ENCODE measurements at places on chromosomes 12 and 14. TPM values are rescaled to one million over a fixed set of nuclear protein-coding genes. Genes with fewer than 3 reads are reported as not detected.

DNA sequence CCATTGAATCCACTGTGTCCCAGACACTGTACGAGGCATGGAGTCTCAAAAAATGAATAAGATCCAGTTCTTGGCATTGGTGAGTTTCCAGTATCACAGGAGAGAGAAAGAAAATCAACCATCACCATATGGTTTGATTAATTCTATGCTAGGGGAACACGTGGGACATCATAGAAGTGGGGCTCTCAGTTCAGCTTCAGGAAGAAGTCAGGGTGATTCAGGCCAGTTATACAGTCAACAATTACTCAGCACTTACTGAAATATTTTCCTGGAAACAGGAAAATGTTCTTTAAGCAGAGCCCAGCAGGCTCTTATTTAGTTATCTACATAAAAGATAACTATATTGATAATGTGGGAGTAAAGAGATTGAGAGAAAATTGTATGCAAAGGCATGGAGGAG lies 407.2 kb downstream of the NOVA1 start:
- DNase-seq, result no peak

KRT6B gene
- not detected for total RNA-seq

NFATC4 gene
- total RNA-seq, result 1.7 TPM

GRCh38 chr12:42475106-42475505 lies 114.4 kb downstream of the PRICKLE1 start:
- no peak for DNase-seq

DNA sequence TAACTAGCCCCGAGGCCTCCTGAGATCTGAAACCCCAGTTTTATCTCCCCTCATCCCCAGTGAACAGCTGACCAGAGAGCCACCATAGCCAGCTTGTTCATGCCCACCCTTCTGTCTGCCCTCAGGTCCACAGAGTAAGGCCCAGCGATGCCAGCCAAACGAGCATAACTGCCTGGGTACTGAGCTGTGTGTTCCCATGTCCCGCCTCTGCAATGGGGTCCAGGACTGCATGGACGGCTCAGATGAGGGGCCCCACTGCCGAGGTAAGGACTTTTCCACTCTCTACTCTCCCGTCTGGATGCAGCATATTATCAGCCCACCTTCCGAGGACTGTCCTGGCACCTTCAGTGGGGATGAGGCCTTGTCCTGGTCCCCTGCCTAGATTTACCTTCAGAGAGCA lies 6.2 kb downstream of the LRP1-AS start:
- no peak for DNase-seq

GRCh38 chr14:53696217-53696965 lies 260.2 kb downstream of the BMP4 start:
- no peak for DNase-seq

SLC39A9 gene
- total RNA-seq, result 52.4 TPM

DNA sequence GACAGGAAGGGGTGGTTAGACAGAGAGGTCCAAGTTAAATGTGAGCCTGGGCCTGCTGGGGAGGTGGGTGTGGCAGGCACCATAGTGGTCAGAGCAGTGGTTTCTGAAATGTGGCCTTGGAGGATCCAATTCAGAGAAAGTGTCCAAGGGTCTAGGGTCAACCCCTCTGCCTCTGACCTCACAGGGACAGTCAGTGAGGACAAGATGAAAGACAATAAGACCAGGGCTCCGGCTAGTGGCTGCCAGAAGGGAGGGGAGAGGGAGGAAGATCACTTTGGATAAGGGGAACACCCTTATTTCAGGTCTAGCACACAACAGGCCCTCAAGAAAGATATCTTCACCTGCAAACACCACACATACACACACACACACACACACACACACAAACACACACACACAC lies 335.1 kb downstream of the MED13L start:
- DNase-seq, result no peak

- DNase-seq, result no peak
These were observed 412.6 kb downstream of the MDGA2 start for GRCh38 chr14:47262801-47263200.

- DNase-seq, result no peak
These were observed 31.8 kb downstream of the ATXN3 start for GRCh38 chr14:92074555-92074954.

DNA sequence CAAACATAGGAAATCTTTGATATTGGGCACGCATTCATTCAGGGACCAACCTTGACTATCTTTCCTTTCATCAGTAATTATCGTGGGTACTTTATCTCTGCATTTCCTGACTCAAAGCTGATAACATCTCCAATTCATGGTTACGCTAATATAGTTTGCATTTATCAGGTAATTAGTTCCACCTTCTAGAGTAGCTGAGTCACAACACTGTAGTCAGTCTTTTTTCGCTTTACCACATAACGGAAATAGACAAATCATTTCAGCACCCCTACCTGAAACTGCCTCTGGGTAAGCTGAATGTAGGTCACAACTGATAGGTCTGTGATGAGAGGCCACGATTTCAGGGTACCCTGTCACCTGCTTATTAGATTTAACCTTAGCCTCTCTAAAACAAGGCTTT lies 36.7 kb upstream of the IL22 start:
- DNase-seq, result no peak

- DNase-seq, result no peak
These were observed 79.3 kb upstream of the FZD10 start for GRCh38 chr12:130083002-130083401.

KRT1 gene
- total RNA-seq, result not detected

- DNase-seq, result peak; percentile 3
These were observed 34.3 kb upstream of the GAS2L3 start for GRCh38 chr12:100539202-100539601.

GRCh38 chr12:18629916-18630315 lies 107.9 kb downstream of the PLCZ1 start:
- no peak for DNase-seq

GRCh38 chr14:23005451-23006187 lies 4.3 kb downstream of the C14orf93 start:
- no peak for DNase-seq

MIPOL1 gene
- total RNA-seq, result 0.23 TPM

- DNase-seq, result no peak
These were observed 31.6 kb downstream of the KLRD1 start for GRCh38 chr12:10339053-10339840.

DNA sequence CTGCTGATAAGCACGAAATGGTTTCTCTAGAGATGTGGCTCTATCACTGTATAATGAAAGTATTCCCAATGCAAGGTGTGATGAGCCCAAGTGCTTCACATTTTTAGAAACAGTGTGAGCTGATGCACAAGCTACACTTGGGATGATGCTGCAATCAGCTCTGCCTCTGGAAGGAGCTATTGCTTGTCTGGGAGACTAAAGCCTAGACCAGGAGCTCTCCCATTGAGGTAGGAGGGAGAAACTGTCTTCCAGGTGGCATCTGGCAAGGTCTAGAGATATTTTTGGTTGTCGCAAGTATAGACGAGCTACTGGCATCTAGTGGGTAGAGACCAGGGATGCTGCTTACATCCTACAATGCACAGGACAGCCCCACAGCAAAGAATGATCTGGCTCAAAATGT lies 42.0 kb downstream of the HECTD4 start:
- DNase-seq, result no peak

SLC5A8 gene
- total RNA-seq, result not detected

- DNase-seq, result peak; percentile 48
These were observed 40.8 kb downstream of the VDR start for GRCh38 chr12:47863985-47864384.

DNA sequence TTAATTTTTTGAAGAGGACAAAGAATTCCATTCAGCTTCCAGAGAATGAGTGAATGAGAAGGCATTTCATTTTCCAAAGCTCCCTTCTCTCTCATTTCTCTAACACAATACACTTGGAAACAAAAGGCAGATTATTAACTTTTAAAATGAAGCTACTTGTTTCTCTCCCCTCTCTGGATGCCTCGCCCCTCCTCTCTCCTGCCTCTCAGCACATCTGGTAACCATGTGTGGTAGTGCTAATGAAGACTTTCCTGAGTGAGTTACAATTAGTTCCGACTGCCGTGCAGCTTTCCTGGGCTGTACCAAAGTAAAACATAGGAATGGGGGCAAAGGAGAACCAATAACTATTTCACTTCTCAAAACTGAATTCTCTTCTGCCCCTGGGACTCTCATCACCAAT lies 84.7 kb upstream of the SOX5 start:
- no peak for DNase-seq

DNA sequence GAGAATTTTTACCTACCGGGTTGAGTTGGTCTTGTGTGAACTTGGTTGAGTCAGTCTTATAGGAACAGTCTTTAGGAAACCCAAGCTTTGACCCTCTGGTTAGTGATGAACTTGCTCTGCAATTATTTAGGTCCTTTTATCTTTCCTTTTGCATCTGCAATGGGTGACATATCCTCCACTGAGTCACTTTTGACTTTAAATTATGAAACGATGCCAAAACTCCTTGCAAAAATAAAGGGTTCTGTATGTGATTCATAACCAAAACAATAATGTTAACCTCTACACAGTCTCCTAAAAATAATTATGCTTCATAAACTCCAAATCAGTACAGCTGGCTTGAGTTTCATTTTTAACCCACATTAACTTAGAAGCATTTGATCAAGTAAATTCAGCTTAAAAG lies 979.4 kb downstream of the GALC start:
- DNase-seq, result no peak

GRCh38 chr14:86541972-86542371 lies 1012.0 kb downstream of the FLRT2 start:
- no peak for DNase-seq

GRCh38 chr14:77870646-77871045 lies 70.7 kb downstream of the ADCK1 start:
- DNase-seq, result no peak

- DNase-seq, result no peak
These were observed at the start of gene FITM1 for GRCh38 chr14:24130380-24130716. TSS of gene FITM1 (plus strand) at chr14:24130659. CDS start at chr14:24131564, 905 bp downstream.

TSPAN9 gene
- total RNA-seq, result 0.97 TPM

ANG gene
- total RNA-seq, result 0.48 TPM

DNA sequence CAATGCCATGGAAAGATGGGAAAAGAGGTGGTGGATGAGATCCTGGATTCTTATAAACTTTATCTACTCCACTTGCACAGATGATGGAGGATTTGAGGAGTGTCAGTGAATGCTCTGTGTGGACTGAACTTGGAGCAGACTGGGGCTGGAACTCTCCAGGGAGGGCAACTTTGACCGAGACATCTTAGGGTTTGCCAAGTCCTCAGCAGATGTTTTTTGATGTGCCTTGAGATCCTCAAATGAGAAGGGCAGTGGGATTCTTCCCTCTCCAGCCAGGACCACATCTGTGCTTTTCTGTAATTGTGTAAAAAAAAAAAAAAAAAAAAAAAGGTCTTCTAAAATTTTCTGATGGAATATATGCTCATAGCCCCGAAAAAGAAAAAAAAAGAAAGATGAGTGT lies 23.0 kb upstream of the MYL2 start:
- DNase-seq, result no peak

GRCh38 chr14:63598807-63599206 lies 42.9 kb downstream of the WDR89 start:
- no peak for DNase-seq

- DNase-seq, result no peak
These were observed 11.7 kb downstream of the NOC4L start for GRCh38 chr12:132155771-132156572.

DNA sequence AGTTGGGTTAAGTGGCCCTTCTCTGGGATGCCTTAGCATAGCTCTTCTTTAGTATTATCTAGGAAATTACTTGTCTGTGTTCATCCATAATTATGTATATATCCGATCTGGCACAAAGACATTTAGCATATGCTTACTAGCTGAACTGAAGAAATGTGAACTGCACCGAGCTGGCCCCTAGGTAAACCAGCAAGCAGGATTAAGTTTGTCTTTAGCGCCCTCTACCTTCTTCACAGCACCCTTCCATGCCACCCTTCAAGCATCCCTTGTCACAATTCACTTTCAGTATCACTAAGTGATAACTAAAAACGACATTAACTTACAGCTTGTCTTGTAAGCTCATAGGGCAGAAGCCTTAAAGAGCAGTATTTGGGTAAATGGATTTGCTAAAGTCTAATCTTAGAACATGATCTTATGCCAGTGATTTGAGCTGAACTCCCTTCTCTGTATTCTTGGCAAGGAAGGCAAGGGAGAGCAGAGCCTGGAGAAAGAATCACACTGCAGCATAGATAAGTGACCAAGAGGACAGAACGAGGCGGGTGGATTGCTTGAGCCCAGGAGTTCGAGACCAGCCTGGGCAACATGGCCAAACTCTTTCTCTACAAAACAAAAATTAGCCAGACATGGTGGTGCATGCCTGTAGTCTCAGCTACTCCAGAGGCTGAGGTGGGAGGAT lies 2.6 kb upstream of the HAL start:
- DNase-seq, result peak; percentile 49

SAMD15 gene
- total RNA-seq, result 0.20 TPM

DNA sequence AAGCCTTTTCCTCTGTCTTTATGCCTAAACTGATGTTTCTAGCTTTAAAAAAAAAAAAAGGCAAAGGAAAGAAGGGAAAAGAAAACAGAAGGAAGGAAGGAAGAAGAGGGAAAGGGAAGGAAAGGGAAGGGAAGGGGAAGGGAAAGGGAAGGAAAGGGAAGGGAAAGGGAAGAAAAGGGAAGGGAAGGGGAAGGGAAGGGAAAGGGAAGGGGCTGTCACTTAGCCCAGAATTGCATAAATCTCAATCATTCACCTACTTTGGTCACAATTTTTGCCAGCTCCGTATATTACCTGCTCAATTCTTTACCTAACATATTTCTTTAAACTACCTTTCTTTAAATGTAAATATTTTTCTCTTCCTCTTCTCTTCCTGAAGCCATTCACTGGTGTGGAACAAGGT lies 26.8 kb downstream of the CIT start:
- DNase-seq, result no peak

DNA sequence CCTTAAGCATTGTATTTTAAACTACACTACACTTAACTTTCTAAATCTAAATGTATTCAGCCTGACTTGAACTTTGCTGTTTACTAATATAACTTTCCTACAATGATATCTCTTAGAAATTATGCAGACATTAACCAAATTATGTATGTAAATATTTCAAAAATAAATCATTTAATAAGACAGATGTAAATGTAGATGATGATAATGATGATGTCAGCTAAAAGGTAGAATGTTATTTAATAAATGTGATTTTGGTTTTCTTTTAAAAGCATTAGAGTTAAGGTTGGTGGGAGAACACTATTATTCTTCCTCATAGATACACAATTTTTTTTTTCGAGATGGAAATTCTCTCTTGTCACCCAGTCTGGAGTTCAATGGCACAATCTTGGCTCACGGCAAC lies 10.1 kb downstream of the TAS2R43 start:
- DNase-seq, result no peak

ZNF664 gene
- total RNA-seq, result 30.5 TPM

PTPN21 gene
- total RNA-seq, result not detected

E2F7 gene
- total RNA-seq, result 26.9 TPM

GRCh38 chr12:25322351-25322750 lies 71.6 kb upstream of the KRAS start:
- DNase-seq, result no peak

TOMM20L gene
- not detected for total RNA-seq

DNA sequence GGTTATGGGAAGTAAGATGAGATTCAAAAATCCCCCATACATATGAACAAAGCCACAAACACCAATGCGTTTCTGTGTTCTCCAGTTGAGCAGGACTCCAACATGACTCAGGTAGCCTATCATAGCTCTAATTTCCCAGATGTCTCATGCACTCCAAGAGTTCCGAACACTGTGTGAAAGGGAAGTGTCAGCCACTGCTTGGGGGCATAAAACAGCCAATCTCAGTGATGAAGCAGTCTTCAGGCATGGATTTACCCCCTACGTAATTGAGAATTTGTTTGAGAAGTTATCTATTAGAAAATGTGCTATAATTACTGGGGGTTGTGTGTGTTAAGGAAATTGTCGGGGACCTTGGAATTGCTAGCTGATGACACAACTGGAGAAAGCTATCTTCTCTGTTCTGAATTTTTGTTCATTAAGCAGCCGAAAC lies 153.9 kb upstream of the AVPR1A start:
- DNase-seq, result no peak

GRCh38 chr14:47438650-47439140 lies 236.7 kb downstream of the MDGA2 start:
- no peak for DNase-seq

NDRG2 gene
- total RNA-seq, result 7.6 TPM
